ENCODE measurements at places on chromosomes 2 and 18.

DNA sequence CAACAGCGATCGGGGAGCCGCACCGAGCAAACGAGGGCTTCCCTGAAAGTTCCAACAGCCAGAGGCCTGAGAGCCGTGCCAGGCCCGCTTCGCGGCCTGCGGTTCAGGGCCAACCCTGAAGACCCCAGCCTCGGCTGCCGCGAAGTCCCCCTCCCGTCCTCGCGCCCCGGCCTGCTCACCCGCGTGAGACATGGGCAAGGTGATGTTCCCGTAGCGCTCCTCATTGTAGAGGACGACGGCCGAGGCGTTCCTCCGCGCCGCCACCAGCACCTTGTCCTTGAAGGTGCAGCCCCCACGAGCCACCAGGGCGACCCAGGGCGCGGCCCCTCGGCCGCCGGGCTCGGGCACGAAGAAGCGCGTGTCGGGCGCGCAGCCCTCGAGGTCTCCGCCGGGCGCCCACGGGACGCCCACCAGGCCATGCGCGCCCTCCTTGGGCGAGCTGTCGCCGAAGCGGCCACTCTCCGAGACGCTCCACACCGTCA lies 510 bp downstream of the RNF149 start:
- H3K4me3 ChIP-seq = peak overlapping the region; percentile 90
- H3K4me1 ChIP-seq = peaks cover 66% of the 10 kb centered on the region
- DNase-seq = peak; percentile 17

GRCh38 chr2:172552547-172553291 lies 3.2 kb upstream of the PDK1 start:
- H3K4me1 ChIP-seq = peaks cover 22% of the 10 kb centered on the region
- H3K27me3 ChIP-seq = no peaks in the 10 kb centered on the region
- no peak for DNase-seq
- no peak overlapping the region for H3K27ac ChIP-seq
- no peak overlapping the region for H3K4me3 ChIP-seq

DNA sequence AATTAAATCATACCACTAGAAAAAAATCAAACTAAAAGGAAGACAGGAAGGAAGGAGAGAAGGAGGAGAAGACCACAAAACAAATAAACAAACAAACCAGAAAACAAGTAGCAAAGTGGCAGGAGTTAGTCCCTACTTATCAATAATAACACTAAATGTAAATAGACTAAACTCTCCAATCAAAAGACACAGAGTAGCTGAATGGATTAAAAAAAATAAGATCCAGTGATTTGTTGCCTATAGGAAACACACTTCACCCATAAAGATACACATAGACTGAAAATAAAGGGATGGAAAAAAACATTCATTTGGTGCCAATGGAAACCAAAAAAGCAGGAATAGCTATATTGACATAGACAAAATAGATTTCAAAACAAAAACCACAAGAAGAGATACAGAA lies 23.4 kb upstream of the BAZ2B start:
- H3K36me3 ChIP-seq = no peaks in the 10 kb centered on the region
- no peaks in the 10 kb centered on the region for H3K4me1 ChIP-seq
- no peak for DNase-seq
- no peak overlapping the region for H3K4me3 ChIP-seq
- no peaks in the 10 kb centered on the region for H3K27me3 ChIP-seq

GRCh38 chr2:200223205-200223784 lies 83.2 kb upstream of the SPATS2L start:
- H3K27me3 ChIP-seq = no peaks in the 10 kb centered on the region
- no peak overlapping the region for H3K4me3 ChIP-seq

GRCh38 chr2:69491864-69492263 lies 54.6 kb upstream of the NFU1 start:
- DNase-seq = no peak
- H3K27me3 ChIP-seq = no peaks in the 10 kb centered on the region
- no peak overlapping the region for H3K4me3 ChIP-seq

DNA sequence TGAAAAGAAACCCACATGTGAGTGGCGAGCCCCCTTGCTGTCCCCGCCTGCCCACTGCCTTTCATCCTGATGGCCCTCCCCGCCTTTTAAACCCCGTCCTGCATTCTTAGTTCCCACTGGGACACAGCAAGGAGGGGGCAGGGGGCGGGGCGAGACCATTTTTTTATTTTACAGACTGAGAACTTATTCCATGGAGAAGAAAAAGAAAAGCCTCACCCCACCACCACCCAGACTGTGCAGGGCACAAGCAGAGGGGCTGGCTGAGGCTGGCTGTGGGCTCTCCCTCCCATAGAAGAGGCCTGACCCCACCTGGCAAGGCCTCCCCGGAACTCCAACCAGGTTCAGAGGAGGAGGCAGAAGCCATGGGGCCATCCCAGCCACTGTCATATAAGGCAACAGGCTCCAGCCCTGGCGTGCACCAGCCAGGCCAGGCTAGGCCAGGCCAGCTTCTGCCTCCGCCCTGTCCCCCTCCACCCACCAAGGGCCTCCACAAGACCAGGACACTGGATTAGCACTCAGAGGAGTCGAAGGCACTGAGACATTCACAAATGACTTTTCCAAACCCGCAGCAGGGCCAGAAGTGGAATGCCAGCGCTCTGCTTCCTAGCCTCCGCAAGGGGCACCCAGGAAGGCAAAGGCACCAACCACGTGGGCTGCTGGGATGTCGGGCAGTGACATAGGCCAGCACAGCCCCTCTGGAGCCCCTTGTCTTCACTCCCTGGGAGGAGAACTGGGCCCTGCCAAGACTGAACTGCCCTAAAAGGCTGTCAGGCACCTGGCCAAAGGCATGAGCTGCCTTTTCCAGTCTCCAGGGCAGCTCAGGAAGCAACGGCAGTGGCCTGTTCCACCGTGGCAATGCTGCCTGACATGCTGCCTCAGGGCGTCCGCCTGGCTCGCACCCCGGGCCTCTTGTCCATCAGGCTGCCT lies 37.5 kb upstream of the SEMA4C start:
- no peak overlapping the region for H3K27ac ChIP-seq
- peaks cover 17% of the 10 kb centered on the region for H3K4me1 ChIP-seq
- no peak for DNase-seq
- H3K27me3 ChIP-seq = no peaks in the 10 kb centered on the region
- H3K36me3 ChIP-seq = no peaks in the 10 kb centered on the region

- no peaks in the 10 kb centered on the region for H3K4me1 ChIP-seq
- DNase-seq = no peak
- H3K27me3 ChIP-seq = peaks cover 2% of the 10 kb centered on the region
- H3K36me3 ChIP-seq = no peaks in the 10 kb centered on the region
These were observed 320.1 kb downstream of the CYP26B1 start for GRCh38 chr2:71827524-71827901.

DNA sequence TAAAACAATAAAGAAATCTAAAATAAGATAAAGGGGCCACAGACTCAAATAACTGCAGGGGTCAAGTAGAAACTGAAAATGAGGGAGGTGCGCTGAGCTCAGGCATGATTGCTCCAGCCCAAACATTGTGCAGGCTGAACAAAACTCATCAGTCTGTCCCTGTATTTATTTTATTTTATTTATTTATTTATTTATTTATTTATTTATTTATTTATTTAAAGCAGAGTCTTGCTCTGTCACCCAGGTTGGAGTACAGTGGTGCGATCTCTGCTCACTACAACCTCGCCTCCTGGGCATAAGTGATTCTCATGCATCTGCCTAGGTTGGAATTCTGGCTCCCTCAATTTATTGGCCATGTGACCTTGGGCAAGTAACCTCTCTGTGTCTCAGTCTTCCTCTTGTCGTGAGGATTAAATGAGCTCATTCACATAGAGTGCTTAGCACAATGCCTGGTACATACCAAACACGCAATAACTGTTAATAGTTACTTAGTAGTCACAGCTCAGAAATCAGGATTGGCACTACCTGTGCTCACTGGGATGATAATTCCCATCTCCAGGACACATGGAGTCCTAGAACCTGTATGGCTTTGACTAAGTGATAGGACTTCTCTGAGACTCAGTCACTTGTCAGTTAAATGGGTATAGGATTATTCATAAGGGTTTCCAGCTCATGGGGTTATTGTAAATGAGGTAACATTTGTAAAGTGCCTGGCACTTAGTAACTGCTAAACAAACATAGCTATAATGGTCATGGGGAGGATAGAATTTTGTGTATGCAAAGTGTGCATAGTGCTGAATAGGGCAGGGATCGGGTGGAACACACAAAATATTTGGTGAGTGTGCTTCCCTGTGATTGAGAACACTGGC lies 6.0 kb downstream of the SPEG start:
- H3K4me1 ChIP-seq = peaks cover 12% of the 10 kb centered on the region
- DNase-seq = no peak
- H3K4me3 ChIP-seq = peak overlapping the region; percentile 59

GRCh38 chr2:239523954-239524330 lies 123.1 kb upstream of the HDAC4 start:
- no peak for DNase-seq
- H3K27ac ChIP-seq = no peak overlapping the region
- H3K4me1 ChIP-seq = peaks cover 1% of the 10 kb centered on the region
- H3K4me3 ChIP-seq = no peak overlapping the region
- H3K27me3 ChIP-seq = no peaks in the 10 kb centered on the region

DNA sequence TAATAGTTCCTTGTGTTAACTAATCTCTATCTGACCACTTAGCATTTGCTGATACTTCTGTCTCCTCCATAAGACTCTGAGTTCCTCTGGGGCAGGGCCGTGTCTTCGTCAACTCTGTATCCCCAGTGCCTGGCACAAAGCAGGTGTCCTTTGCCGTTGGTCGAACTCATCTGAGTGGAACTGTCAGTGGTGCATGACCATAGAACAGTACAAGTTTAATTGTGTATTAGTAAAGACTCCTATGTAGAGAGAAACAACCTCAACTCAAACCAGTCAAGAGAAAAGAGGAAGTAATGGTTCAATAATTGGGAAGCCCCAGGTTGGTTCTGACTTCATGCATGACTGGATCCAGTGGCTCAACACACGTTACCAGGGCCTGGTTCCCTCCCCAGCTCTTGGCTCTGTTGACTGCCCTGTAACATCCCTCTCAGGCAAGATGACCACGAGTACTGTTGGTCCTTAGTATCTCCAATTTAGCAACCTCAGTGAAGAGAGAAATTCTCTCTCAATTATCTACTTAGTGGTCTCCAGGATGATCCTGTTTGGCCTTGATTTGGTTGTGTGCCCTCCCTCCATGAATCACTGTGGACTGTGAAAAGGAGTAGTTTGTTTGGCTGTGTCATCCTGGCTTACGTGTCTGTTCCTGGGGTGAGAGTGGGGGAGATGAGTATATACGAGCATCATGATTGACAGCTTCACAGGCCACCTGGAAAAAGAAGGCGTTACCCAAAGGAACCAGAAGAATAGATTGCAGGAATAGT lies 58.5 kb upstream of the MSH6 start:
- H3K27me3 ChIP-seq = no peaks in the 10 kb centered on the region
- DNase-seq = no peak
- no peak overlapping the region for H3K4me3 ChIP-seq
- no peaks in the 10 kb centered on the region for H3K4me1 ChIP-seq
- H3K27ac ChIP-seq = no peak overlapping the region

- H3K27me3 ChIP-seq = no peaks in the 10 kb centered on the region
- peaks cover 61% of the 10 kb centered on the region for H3K4me1 ChIP-seq
- H3K36me3 ChIP-seq = no peaks in the 10 kb centered on the region
- peak overlapping the region; percentile 74 for H3K27ac ChIP-seq
- peak; percentile 47 for DNase-seq
These were observed 3.7 kb upstream of the ATG16L1 start for GRCh38 chr2:233247744-233248143.

All from CD4-positive, alpha-beta T cell (primary cell).